ENCODE measurements at places on chromosomes 11 and 22.

DNA sequence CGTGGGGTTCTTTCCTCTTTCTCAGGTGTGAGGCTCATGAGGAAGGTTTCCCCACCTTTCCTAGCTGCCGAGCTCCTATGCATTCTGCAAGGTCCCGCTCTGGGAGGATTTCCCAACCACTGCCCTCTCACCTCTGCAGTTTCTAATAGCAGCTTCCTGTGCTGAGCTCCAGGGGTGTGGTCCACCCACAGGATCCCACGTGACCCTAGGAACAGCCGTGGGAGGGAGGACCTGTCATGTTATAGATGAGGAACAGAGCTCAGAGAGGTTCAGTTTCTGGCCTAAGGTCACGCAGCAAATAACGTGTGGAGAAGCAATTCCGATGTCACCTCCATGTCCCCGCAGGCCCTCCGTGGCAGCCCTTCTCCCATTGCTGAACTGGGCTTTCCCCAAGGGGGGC, 38.5 kb downstream of the FLRT1 start:
- no peak for DNase-seq

GRCh38 chr11:36375353-36376008, 79.4 kb downstream of the PRR5L start:
- DNase-seq, result no peak

DNA sequence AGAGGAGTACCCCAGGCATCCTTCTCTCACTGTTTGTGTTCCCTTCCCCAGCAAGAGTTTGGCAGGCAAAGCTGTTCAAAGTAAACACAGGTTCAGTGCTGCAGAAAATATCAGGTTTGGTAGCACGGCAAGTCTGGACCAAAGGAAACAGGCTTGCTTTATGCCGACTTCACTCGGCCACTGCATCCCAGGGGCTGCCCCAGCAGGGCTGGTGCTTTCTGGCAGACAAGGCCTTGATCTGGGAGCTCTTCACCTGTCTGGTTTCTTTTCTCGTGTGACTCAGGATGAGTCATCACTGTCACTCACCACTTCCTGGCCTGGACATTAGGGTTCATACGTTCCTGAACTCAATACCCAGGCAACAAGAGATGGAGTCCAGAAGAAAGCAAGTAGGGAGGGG, 52.6 kb upstream of the NAV2 start:
- DNase-seq, result peak; percentile 66

DNA sequence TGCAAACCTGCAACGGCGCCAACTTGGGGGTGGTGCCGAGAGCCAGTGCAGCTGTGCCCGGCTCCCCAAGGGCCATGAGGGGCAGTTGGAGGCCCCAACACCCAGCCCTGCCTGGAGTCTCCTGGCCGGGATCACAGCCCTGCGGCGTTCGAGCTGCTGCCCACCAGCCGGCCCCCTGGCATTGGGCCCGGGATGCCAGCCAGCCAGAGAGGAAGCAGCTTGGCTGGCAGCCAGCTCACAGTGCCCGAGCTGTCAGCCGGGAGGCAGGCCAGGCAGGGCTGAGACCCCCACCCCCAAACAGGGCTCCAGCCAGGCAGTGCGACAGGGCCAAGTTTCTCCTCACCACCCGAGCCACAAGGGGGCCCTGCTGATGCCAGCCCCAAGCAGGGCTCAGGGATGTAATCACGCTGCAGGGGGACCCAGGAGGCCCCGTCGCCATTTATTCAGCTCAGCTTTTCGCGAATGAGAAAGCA, 26.0 kb upstream of the TCF20 start:
- no peak for DNase-seq

Measured in GM13976 (cell line).